Uterus (tissue), 4 donors: ENCODE measurements at places on chromosomes 6 and 20. TPM values are rescaled to one million over a fixed set of nuclear protein-coding genes. Genes with fewer than 3 reads are reported as not detected.

DNA sequence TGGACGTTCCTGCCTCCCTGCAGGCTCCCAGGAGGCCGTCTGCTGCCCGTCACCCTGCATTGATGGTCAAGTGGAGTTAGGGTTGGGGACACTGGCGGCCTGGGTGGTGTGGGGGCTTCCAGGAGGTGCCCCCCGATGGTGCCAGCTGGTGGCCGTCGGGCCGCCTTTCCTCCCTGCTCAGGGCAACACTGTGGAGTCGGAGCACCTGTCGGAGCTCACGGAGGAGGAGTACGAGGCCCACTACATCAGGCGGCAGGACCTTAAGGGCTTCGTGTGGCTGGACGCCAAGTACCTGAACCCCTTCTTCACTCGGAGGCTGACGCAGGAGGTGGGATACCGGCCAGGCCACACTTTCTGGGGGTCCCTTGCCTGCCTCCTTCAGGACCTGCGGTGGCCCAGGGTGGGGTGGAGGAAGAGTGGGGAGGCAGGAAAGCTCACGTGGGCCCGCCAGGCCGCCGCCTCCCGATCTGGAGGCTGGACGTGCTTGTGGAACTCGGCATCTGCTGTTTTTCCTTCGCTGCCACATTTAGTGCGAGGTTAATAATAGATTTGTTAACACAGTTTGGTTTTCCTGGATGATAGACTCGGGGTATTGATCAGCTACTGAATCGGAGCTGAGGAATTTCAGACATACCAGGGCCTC is 28.6 kb downstream of the SPATA2 start:
- DNase-seq = no peak

GRCh38 chr6:129707882-129708495 is 2.0 kb downstream of the ARHGAP18 start:
- no peak for DNase-seq

DNA sequence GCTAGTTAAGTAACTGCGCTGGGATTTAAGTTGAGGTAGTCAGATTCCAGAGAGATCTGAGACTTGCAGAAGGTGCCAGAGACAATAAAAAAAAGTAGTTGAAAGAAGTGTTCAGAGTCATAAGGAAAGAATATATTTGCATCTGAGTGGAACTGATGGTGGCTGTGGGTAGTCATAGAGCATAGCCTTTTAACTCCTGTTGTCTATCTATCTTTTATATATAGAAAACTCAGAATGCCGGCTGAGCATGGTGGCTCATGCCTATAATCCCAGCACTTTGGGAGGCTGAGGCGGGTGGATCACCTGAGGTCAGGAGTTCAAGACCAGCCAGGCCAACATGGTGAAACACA is 62.0 kb downstream of the CARMIL1 start:
- DNase-seq = no peak

GRCh38 chr6:46325561-46326530 is 155.1 kb upstream of the ENPP5 start:
- DNase-seq = no peak

- no peak for DNase-seq
Measured at GRCh38 chr6:41921712-41921998, 356 bp downstream of the BYSL start.

DNA sequence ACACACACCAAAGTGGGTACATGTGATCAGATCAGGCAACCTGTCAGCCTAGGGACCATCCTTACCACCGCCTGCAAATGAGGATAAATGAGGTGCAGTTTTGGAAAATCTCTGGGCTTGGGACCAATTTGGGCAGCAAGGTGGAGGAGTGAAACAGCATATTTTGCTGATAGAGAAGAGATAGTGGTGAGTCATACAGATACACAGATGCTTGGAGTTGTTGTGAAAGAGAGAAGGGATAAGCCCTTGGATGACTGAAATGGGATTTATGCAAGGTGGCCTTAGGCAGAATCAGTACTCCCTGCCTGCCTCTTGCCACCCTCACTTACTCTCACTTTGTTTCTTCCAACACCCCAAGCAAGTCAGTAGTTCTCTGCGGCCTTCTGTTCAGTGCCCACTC is 34.7 kb downstream of the BMP2 start:
- no peak for DNase-seq

DNA sequence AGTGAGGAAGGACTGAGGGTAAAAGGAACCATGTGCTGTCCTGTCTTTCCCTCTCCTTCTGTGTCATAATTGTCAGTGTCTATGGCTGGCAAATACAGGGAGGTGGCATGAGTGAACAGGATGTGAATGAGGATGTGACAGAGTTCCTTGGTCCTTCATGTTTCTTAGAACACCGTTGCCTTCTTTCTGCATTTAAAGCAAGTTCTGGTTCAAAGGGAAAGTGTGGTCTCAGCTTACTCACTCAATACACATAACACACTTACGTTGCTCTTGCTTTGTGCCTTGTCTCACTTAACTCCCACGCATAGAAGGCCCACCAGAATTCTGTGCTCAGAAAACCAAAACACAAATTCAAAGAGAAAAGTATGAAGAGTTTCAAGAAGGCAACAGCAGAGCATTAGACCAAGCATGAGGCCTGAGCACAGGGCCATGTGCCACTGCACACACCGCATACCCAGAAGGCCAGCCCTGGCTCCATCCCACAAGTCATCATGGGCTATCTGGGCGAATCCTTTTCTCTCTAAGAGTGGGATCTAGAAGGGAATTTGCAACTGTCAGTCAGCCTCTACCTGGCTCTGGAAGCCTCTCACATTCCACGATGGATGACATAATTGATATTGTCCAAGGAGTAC is 38.9 kb upstream of the SAYSD1 start:
- no peak for DNase-seq

DNA sequence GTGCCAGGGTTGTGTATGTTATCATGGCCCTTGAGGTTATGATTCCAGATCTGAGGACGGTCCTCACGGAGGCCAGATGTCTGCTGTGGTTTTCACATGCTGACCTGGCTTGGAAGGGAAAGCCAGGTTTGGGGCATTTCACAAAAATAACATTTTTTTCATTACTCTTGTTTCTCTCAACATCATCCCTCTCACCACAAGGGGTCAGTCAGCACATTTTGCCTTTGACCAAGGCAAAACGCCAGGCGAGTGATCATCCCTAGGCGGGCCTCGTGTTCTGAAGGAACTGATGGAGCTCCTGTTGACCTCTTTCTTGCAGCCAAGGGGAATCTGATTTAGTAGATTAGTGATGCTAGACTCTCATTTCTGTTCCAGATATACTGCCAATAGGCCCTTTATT is 133.5 kb downstream of the TBC1D7 start:
- no peak for DNase-seq

DNA sequence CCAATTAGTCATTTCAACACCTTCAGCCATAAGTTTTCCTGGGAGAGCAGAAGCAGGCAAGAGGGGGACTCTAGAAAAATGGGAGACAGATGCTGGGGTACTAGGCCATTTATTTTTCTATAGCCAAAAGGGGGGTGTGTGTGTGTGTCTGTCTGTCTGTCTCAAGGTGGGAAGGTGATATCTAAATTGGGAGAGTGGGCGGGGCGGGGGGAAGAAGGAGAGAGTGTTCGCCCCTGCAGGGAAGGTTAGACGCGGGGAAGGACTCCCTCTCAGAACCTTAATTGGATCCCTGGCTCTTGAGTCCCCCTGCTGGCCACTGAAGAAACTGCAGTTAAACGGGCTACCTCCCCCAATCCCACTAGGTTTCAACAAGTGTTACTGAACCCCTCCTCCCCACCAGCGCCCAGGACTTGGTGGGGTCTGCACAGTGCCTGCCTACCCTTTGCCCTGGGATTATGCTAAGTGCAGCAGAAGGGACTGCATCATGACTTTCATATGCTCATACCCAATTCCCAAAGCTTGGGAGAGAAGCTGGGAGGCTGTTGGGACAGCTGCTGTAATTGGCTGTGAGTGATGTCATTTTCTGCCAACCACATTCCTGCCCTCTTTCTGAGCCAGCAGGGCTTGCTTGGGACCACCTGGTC is 45.8 kb downstream of the FOXP4 start:
- peak; percentile 81 for DNase-seq

DNA sequence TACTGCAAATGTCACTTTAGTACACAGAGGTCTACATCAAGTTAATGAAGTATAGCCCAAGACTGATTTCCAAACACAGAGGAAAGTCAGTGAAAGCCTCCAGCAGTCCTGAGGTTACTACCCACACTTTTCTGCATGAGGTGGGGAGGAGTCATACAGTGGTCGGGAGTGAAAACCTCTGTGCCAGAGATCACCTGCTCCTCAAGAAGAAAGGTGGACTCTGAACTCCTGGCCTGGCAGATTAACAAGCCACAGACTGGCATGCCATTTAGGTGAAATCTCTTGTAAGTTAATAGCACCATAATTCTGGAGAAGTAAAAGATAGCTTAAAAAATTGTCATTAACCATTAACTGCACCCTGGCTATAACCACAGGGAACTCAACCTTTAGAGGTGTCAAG is 125.0 kb upstream of the LAMP5 start:
- no peak for DNase-seq

GRCh38 chr6:70739534-70739933 is 71.9 kb downstream of the SMAP1 start:
- no peak for DNase-seq

DNA sequence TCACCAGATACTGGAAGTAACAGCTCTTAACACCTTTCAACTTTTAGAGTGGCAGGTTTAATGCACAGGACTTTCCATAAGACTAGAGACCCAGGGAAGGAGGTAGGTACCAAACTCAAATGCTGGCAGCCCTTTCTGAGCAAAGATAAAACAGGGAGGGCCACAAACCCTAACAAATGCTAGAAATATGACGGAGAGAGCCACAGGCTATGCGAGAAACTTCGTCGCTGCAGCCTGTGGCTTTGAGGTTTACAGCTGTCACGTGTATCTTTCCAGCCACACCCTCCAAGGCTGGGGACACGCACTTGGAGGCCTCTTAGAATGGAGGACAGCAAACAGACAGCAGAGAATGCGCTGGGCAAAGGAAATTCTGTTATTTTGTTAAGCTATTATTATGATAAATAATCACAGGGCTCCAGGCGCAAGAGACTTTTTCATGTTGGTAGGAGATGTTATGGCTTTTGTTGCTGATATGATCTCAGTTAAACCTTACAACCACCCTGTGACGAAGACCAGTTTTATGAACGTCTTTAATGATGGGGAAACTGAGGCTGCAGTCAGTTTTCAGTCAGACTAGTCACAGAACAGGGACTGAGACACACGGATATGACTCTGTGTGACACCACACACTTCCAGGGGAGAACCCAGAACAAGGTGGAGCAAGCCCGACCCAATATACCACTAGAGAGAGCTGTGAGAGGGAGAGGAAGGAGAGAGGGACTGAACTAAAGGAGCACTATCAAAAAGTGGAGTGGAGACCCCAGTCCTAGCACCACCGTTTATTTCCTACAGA is 2.0 kb downstream of the TRAM2 start:
- DNase-seq = no peak

DNA sequence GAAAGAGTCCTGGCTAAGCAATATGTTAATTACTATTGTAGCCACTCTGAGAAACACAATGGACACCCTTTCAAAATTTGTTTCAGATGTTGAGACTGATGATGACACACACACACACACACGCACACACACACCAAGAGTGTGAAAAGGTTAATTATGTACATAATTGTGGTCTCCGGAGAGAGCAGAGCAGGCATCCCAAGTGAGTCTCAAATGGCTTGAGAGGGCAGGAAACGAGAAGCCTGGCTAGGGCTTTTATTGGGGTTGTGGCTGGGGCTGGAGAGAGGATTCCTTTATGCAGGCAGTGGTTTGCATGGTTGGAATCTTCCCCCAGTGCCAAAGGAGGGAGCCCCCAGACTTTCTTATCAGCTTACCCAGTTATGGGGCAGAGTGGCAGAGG is 38.2 kb upstream of the NKX2-4 start:
- no peak for DNase-seq

GRCh38 chr20:34301587-34302311 is 1.4 kb downstream of the AHCY start:
- DNase-seq = no peak

- DNase-seq = no peak
Measured at GRCh38 chr6:14831937-14832336, 413.9 kb upstream of the JARID2 start.

DNA sequence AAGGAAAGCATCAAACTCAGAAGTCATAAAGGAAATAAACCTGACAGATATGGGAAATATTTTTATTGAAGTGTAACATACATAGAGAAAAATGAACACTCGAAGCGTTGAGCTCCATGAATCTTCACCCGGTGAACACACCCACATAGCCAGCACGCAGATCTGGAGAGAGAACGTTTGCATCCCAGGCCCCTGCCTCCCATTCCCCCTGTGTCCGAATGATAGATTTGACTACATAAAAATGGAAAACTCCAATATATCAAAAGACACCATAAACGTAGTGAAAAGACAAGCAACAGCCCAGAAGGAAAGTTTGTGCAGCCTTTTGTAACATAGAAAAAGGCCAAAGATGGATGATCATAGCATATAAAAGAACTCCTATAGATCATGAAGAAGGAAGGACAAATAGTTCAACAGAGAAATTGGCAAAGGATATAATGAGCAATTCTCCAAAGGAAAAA is 17.1 kb downstream of the SYNJ2 start:
- DNase-seq = no peak

- DNase-seq = no peak
Measured at GRCh38 chr20:40006168-40006860, 682.7 kb downstream of the MAFB start.

- no peak for DNase-seq
Measured at GRCh38 chr20:37741570-37741969, 47.7 kb downstream of the CTNNBL1 start.

- no peak for DNase-seq
Measured at GRCh38 chr20:39016506-39016905, 54.4 kb downstream of the DHX35 start.

Gene NECAB3
- 44.3 TPM for total RNA-seq

Gene DOK5
- total RNA-seq = 9.8 TPM

Gene RBM12
- 25.6 TPM for total RNA-seq

Gene ENPP1
- total RNA-seq = 128 TPM

Gene DEFB114
- not detected for total RNA-seq

Gene GCNT2
- total RNA-seq = 8.5 TPM

Gene PSORS1C2
- total RNA-seq = not detected

Gene EYA4
- total RNA-seq = 8.4 TPM

Gene UBR2
- 44.2 TPM for total RNA-seq

Gene SRXN1
- total RNA-seq = 33.2 TPM

Gene LSM2
- total RNA-seq = 55.8 TPM

Gene C20orf202
- 0.83 TPM for total RNA-seq

Gene SLC26A8
- not detected for total RNA-seq

Gene ZNF165
- total RNA-seq = 1.2 TPM

Gene MYT1
- total RNA-seq = not detected
